Naive thymus-derived CD8-positive, alpha-beta T cell (primary cell): ENCODE measurements at places on chromosomes 4 and X.

GRCh38 chrX:8405631-8406030 is 59.0 kb upstream of the VCX3B start:
- DNase-seq = no peak

- DNase-seq = no peak
These were observed 6.0 kb downstream of the SLC2A9 start for GRCh38 chr4:10015140-10015753.

- no peak for DNase-seq
These were observed 276.3 kb upstream of the GALNT7 start for GRCh38 chr4:172892300-172892699.

- DNase-seq = no peak
These were observed 32.8 kb downstream of the NSD2 start for GRCh38 chr4:1904042-1904441.

GRCh38 chrX:109856974-109857373 is 123.9 kb upstream of the ACSL4 start:
- DNase-seq = peak; percentile 6

DNA sequence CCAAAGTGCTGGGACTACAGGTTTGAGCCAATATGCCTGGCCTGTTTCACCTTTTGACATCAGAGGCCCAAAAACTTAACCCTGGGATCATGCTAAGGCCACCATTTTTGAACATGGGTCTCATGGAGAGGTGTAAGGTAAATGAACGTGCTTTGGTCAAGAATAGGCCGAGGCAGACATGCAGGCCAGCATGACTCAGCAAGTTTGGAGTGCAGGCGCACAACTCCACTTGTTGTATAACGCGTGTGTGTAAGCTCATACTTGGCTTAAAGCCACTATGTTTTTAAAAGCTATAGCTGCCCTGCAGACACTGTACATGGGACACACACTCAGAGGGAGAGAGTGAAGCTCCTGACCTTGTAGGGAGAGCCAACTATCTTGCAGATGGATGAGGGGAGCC is 43.8 kb upstream of the HPSE start:
- DNase-seq = no peak

GRCh38 chrX:17471861-17472260 is 96.9 kb downstream of the NHS start:
- DNase-seq = no peak

DNA sequence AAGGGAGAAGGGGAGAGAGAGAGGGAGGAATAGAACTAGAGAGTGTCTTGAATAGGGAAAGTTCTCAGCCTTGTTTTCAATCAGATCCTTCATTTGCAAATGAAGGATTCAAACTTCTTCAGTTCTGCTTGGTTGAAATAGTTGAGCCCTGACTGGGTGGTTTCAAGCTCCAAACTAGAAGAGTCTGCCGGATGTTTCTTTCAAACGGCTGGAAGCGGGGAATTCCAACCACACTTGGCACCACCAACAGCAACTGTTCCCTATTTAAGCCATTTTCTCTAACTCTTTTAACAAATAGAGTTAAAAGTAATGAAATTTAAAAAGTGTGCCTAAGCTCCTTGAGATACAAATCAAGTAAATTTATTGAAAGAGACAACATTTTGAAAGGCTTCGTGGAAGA is 67.5 kb upstream of the DDX60 start:
- DNase-seq = no peak

GRCh38 chrX:100376576-100376975 is 33.5 kb downstream of the PCDH19 start:
- no peak for DNase-seq

- DNase-seq = no peak
These were observed 114.6 kb downstream of the DDIT4L start for GRCh38 chr4:100075486-100076270.

DNA sequence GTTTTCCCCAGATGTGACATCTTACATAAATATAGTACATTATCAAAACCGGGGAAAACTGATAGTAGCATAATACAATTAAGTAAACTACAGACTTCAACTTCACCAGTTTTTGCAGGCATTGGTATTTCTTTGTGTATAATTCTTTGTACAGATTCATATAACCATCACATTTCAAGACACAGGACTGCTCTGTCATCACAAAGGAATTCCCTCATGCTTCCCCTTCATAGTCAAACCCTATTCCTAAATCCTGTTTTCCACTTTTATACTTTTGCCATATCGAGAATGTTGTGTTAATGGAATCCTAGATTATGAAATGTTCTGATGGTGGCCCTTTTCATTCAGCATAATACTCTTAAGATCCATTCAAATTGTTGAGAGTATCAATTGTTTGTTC is 36.0 kb downstream of the STIM2 start:
- DNase-seq = no peak

- DNase-seq = no peak
These were observed 45.5 kb upstream of the FAM241A start for GRCh38 chr4:112099701-112100297.

DNA sequence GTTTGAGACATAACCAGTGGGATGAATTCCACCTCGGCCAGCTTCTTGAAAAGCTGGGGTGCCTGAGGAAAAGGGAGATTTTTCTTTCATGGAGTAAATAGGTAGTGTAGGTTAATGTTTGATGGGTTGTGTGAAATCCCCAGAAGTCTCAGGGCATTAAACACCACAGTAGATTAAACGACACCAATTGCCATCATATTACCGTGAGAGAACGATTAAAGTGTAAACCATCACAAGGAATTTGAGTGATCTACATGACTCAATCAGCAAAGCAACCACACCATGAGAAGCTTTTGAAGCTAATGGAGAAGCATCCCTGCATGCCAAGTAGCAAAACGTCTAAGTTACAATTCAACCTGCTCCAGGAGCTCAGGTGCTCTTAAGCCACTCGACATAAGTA is 322.5 kb upstream of the GATB start:
- DNase-seq = no peak

- DNase-seq = no peak
These were observed 64.2 kb downstream of the INTS12 start for GRCh38 chr4:105644257-105644656.

DNA sequence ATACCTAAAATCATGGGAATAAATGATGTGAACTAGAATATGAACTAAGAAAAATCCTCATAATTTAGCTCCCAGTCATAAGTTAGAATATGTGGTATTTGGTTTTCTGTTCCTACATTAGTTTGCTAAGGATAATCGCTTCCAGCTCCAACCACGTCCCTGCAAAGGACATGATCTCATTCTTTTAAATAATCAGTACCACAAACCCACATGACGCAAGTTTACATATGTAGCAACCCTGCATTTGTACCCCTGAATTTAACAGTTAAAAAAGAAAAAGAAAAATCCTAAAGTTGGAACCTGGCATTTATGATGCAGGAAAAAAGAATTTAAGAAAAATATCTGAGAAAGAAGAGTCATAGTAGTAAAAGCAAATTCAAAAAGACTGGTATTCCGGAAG is 13.3 kb downstream of the UBA6 start:
- no peak for DNase-seq

GRCh38 chrX:27057883-27058282 is 405.3 kb downstream of the PPP4R3C start:
- DNase-seq = no peak

DNA sequence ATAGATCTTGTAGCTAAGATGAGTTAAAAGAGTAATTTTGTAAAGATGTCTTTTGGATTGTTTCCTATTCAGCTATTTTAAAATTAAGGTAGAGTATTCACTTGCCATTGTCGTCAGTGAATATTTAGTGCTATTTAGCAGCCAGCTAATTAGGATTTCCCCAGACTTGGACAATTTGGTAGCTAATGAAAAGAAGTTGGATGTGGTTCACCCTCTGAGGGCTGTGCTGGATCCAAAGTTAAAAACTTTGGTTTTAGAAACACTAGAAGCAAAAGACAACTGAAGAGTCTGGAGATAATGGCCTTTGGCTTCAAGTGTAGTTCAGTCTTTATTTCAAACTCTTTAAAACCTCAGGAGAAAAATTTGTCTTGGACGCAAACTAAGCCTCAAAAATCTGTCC is 41.3 kb downstream of the ATG4A start:
- DNase-seq = no peak

- no peak for DNase-seq
These were observed 488.3 kb downstream of the PPARGC1A start for GRCh38 chr4:23401572-23401971.

DNA sequence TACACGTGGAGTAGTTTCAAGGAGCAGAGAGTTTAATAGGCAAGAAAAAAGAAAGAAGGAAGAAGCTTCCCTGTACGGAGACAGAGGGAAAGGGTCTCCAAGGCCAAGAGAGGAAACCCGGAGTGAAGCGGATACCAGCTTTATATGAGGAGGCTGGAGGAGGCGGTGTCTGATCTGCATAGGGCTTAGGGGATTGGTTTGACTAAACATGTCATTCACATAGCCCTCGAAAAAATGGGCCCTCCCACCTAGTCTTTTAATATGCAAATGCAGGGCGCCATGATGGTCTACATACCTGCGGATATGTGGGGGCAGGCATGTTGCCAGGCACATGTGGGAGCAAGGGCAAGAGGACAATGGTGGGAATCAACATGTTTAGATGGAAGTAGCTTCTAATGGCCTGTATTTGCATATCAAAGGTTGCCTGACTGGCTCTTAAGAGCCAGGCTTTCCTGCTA is 103.1 kb upstream of the UGT8 start:
- DNase-seq = no peak

DNA sequence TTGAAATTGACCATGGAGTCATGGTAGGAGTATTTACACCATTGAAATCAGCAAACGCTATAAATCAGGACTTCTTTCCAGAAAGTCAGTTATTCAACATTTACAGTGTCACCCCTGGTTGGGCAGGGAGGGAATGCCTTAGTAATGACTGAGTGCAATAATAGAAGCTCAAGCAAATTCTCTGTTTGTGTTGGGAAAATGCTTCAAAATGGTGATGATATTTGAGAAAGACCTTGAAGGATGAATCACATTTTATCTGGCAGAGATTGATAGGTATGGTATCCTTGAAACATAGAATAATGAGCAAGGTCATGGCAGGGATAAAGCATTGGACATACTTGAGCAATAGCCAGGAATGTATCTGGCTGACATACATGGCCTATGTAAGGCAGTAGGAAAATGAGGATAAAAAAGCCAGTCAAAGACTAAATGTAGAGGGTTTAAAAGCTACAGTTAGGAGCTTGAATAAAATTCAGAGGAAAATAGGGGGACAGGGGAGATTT is 248.7 kb downstream of the FMR1NB start:
- no peak for DNase-seq

DNA sequence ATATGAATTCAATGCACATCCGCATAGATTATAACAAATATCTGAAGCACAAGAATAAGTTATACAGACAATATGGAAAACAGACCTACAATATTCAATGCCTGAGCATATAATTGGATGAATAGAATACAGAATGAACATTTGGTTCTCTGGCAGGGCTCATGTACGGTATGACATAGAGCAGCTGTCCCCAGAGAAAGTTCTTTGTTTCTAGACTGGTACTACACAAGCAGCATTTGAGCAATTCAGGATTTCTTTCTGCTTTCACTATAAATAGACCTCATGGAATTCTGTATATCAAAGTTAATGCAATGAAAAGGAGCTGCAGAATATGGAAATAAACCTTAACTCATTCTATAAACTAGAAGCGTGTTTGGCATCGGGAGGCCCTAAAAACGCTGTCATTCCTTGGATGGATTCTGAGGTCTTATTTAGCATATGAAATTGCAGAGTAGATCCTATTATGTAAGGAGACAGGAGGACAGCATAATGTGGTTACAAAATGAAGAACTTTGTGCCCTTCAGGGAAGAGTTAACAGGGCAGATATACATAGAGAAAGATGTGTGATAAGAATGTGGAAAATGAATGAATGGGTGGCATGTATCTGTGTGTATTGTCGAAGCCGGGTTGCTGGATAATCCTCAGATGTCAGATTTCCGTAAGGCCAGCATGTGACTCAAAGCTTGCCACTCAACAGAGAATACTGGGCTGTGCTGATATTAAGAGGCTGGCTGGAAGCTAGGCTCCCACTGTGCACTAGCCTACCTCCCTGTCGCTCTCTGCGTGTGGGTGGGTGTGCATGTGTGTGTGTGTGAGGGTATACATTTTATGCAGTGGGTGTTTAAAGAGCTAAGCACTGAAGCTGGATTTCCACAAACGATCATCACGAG is 103.3 kb upstream of the SLC4A4 start:
- no peak for DNase-seq

- no peak for DNase-seq
These were observed 109.9 kb downstream of the AFF2 start for GRCh38 chrX:148610328-148610698.

GRCh38 chrX:69538321-69538876 is 34.3 kb downstream of the NALF2 start:
- peak; percentile 39 for DNase-seq

GRCh38 chr4:56410247-56411062 is 23.2 kb upstream of the AASDH start:
- no peak for DNase-seq

GRCh38 chr4:106806158-106806797 is 229.8 kb downstream of the DKK2 start:
- DNase-seq = no peak

DNA sequence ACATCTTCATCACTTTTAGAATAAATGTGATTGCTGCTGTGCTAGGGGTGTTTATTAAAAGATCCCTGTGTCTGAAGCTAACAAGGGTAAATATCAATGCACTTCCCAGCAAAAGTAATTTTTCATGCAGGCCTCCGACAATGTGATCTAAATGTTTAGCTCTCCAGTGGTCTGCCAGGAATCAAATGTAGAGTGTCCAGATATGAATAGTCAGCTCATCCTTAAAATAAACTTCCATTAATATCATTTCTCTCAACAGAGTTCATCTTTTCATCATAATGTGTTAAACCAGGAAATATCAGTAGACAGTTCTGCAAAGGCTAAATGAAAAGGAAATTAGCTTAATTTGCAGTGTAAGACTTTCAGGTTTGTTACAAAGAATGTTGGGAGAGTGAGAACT is 102.2 kb upstream of the EGFL6 start:
- no peak for DNase-seq

GRCh38 chrX:148500423-148501385 is at the start of gene AFF2:
TSS of gene AFF2 (plus strand) at chrX:148500617. CDS start at chrX:148501098, 481 bp downstream.
- peak; percentile 20 for DNase-seq

- no peak for DNase-seq
These were observed 155.6 kb upstream of the CXCL13 start for GRCh38 chr4:77450006-77450405.

DNA sequence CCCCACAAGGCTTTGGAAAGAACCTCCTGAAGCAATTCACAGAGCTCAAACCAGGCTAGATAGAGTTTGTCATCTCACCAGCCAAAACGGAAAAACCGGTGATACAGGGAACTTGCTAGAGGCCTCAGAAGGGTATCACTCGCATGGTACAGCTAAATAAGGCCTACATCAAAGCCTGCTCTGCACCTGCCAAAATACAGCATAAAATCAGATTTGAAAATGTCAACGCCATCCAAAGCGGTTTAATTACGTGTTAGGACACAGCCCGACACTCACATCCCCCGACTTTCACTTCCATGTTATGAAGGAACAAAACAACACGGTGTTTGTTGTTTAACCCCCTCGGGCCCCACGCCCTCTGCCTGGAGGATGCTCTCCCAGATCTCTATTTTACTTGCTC is 65.0 kb downstream of the MAPK10 start:
- no peak for DNase-seq

DNA sequence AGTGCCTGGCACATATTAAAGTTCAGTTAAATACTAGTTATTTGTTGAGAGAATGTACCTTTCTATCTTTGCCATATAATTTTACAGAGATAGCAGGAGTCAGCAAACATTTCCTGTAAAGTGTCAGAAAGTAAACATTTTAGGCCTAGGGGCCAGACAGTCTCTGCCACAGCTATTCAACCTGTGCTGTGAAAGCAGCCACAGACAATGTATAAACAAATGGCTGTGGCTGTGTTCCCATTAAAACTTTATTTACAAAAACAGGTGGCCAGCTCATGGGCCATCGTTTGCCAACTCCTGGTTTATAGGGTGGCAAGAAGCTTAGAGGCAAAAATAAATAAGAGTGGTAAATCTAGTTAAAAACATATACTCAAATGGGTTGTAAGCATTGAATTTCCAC is 34.0 kb upstream of the BRS3 start:
- no peak for DNase-seq
